GM19239 (cell line): ENCODE measurements at places on chromosomes 12 and 14.

- no peak for DNase-seq
These were observed 10.3 kb downstream of the TNS2 start for GRCh38 chr12:53060064-53060720.

- DNase-seq, result no peak
These were observed 82.0 kb downstream of the ACSS3 start for GRCh38 chr12:81159856-81160255.

- no peak for DNase-seq
These were observed 2.4 kb downstream of the CKB start for GRCh38 chr14:103520269-103520656.

- no peak for DNase-seq
These were observed 15.6 kb downstream of the ACVRL1 start for GRCh38 chr12:51922762-51923505.

DNA sequence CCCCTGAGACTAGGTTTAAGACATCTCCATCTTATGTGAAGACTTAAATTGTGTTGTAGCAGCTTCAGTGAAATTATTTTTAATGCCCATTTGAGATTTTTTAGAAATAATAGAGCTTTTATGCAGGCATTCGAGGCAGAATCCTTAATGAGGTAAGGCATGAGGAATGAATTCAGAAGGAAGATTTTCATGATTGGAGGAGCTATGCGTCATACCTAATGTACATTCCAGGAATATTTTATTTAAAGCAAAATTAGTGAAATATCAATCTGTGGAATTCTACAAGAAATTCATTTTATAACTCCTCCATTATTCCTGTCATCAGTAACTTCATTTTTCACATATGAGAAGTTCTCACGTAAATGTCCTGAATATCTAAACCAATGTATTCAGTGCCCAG, 36.0 kb upstream of the GARIN6 start:
- no peak for DNase-seq

DNA sequence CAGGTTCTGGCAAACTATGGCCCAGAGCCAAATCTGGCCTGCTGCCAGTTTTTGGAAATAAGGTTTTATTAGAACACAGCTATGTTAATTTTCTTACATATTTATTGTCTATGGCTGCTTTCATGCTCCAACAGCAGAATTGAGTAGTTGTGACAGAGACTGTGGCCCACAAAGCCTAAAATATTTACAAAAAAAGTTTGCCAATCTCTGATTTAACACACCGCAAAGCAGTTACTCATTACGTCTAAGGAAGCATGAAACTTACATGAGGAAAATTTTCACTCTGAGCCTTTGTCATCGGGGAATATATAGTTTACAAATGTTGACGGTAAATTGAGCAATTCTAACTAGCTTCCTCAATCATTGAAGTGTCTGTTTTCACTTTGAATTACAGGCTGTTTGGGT, 96.5 kb downstream of the UNC79 start:
- DNase-seq, result no peak

- DNase-seq, result no peak
These were observed 39.3 kb downstream of the PITPNM2 start for GRCh38 chr12:123111498-123112165.

- DNase-seq, result no peak
These were observed 666.2 kb upstream of the FBXO33 start for GRCh38 chr14:40098468-40098867.

DNA sequence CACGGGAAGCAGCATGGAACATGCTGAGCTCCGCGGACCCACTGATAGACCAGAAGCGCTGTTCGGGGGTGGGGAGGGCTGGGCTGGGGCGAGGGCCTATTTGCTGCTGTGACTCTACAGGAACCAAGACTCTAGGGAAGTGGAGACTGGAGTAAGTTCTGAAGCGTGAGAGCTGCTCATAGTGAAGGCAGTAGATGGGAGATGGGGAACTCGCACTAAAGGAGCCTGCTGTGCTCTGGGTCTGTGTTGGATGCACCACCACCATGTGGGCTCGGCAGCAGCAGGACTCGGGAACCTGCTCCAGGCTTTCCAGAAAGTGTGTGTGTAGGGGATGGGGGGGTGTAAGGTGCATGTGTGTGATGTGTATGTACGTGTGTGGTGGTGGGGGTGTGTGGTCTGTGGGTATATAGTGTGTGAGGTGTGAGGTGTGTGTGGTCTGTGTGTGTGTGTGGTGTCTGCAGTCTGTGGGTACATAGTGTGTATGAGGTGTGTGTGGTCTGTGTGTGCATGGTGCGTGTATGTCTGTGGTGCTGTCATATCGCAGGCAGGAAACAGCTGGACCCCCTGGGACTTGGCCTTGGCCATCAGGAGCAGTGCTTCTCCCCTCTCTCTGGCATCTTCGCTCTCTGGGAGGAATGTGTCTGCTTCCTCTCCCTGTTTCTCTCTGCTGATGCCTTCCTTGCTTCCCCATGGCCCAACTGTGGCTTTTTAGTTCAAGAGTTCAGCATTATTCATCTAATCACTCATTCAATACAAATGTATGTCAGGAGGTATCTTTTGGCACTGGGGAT, 378.9 kb downstream of the FUT8 start:
- DNase-seq, result no peak

DNA sequence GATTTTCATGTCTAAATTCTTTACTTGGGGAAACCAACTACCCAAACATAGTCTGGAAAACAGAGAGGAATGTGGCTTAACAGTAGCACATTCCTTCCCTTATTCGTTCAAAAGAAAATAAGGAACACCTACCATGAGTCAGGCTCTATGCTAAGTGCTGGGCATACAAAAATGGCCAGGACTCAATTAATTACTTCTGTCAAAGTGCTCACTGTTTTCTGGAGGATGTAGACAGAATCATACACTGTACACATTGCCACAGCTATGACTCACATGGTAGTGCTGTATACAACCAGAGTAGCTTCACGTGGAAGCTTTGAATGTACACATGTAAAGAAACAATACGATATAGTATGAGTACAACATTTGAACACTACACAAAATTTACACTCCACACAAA, 50.1 kb downstream of the SLC25A21 start:
- no peak for DNase-seq

DNA sequence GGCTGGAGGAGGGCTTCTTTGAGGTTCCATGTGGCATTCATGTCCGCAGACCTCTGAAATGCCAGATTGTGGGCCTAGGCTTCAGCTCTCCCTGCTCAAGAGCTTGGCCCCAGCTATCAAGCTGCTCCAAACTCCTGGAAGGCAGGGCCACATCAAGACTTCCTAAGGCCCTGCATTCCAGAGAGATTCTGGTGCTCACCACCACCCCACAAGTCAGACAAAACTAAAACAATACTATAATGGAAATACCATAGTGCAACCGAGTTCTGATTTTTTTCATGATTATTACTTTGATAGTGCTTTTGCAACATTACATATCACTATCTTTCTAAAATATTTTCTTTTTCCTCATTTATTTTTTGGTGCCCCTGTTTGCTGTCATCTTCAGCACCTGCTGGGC, 86.3 kb downstream of the CALM1 start:
- no peak for DNase-seq

DNA sequence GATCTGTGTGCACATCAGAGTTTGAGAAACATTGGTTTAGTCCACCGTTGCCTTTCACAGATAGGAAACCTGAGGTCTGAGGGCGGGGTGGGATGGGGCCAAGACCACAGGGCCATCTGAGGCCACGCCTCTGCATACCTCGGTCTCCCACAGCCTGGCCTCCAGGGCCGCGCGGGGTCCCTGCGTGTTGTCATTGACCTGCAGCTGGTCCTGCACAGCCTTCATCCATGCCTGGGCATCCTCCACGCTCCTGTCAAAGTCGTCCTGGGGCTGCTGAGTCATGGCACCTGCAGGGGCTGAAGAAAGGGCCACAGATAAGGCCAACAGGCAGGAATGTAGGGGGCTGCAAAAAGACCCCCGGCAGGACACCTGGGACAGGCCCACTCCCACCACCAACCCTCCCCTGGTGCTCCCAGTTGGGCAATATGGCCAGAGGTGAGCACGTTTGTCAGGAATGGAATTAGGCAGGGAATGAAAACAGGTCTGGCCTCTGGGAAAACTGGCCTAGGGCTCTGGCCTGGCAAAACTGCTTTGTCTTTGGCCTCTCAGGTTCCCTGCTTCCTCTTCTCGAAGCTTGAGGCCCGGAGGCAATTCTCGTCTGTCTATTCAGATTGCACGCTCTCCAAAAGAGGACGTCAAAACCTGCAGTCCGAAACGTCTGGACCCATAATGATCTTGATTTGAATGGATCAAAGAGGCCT, 40.8 kb downstream of the SYNE3 start:
- DNase-seq, result no peak

DNA sequence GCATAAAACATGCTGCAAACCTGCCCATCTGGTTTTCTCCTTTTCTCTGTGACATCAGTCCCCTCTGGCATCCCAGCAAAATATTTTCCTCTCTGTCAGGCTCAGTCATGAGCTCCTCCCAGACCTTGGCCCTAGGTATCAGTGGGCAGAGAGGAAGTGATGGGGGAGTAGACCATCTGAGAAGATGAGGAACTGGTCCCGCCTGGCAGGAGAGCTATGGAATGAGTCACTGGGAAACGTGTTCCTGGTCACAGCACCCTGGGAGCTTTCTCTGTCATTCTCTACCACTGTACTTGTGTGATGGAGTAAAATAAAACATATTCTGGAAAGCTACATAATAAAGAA, 5.0 kb upstream of the SRSF9 start:
- no peak for DNase-seq

GRCh38 chr12:89288959-89289358, 63.3 kb downstream of the DUSP6 start:
- no peak for DNase-seq

DNA sequence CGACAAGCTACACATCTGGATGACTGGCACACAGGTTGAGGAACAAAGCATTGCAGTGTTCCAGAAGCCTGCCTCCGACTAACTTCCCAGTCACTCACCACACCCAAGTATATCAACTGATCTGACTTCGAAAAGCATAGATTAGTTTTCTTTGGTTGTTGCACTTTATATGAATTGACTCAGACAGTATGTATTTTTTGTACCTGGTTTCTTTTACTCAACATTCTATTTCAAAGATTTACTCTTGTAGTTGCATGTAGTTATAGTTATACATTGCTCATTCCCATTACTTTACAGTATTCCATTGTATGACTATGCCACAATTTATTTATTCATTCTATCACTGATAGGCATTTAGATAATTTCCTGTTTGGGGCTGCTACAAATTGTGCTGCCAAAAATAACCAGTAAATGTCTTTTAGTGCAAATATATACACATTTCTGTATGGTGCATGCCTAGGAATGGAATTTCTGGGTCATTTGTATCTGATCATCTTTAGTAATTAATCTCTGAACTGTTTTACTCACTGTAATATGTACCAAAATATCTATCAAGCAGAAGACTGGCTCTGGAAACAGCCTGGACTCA, 17.8 kb downstream of the PLCZ1 start:
- no peak for DNase-seq

DNA sequence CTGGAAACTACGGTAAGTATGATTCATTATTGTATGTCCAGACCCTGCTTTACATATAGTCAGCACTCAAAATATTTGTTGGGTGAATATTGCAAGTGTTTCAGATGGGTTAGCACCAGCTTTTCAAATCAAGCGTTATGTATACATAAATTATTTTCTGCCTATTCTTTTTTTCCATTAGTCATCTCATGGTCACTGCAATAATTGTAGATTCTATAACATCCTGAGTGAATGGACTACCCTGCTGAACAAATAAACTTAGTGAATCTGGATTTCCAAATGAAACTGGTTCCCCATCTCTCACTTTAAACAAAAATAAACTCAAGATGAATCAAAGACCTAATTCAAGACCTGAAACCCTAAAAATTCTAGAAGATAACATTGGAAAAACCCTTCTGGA, 152.3 kb downstream of the DIO2 start:
- no peak for DNase-seq

- no peak for DNase-seq
These were observed 300.8 kb upstream of the NOS1 start for GRCh38 chr12:117662220-117662619.

GRCh38 chr12:74105434-74105833, 432.2 kb upstream of the ATXN7L3B start:
- DNase-seq, result no peak

- DNase-seq, result no peak
These were observed 16.2 kb downstream of the ACIN1 start for GRCh38 chr14:23078692-23079116.

DNA sequence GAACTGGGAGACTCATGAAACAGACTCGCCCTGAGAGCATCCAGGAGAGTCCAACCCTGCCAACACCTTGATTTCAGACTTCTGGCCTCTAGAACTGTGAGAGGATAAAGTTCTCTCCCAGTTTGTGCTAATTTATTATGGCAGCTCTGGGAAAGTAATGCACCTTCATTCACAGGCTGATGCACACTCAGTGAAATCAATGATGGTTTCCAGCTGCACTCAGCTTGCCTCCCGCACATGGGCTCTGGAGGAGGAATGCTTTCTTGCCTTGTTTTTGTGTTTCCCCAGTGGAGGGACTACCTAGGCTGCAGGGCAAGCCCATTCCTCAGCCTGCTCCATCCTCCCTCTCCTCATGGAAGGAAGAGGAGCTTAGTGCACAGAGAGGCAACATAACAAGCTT, 45.7 kb downstream of the TMEM132C start:
- DNase-seq, result no peak

- DNase-seq, result no peak
These were observed 67.2 kb upstream of the PTGR2 start for GRCh38 chr14:73784181-73784987.

DNA sequence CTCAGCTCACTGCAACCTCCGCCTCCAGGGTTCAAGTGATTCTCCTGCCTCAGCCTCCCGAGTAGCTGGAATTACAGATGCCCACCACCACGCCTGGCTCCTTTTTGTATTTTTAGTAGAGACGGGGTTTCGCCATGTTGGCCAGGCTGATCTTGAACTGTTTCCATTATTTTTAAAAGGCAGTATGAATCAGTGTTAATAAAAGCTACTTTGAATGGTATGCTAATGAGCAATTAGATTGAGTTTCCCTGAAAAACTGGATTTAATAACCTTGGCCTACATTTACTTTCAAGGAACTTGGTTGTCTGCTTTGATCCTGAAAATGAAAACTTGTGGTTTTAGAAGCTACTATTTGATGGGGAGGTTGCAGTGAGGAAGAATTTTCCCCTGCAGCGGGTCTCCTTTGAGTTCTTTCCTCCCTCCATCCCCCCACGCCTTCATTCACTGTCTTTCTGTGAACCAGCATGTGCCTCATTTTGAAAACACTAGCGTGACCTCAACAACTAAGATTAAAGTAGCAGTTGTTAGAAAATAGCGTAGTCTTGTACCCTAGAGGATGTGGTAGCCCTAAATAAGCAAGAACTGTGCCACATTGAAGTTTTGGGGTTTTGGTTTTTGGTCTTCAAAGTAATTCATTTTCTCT, 17.8 kb upstream of the RPS6KA5 start:
- no peak for DNase-seq

- no peak for DNase-seq
These were observed 836.1 kb downstream of the VRK1 start for GRCh38 chr14:97633131-97633738.

GRCh38 chr12:16424531-16424930, 77.1 kb downstream of the MGST1 start:
- DNase-seq, result no peak

DNA sequence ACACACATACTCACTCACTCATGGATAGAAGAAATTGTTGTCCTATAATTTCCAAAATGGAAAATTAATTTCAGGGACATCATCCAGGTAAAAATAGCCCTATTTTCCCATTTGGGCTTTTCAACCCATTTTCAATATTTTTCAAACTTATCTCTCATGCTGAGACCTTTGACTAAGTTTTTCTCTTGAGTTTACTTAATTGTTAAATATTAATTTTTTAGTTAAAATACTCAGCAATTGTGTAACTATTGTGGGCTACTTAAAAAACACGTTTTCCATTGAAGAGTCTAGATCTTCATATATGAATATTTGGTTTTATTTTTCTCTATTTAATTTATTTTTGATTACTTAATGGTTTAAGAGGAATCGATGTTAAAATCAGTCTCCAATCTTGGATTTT, 14.2 kb upstream of the TAS2R43 start:
- DNase-seq, result no peak
